ENCODE measurements at places on chromosomes 6 and 20.

DNA sequence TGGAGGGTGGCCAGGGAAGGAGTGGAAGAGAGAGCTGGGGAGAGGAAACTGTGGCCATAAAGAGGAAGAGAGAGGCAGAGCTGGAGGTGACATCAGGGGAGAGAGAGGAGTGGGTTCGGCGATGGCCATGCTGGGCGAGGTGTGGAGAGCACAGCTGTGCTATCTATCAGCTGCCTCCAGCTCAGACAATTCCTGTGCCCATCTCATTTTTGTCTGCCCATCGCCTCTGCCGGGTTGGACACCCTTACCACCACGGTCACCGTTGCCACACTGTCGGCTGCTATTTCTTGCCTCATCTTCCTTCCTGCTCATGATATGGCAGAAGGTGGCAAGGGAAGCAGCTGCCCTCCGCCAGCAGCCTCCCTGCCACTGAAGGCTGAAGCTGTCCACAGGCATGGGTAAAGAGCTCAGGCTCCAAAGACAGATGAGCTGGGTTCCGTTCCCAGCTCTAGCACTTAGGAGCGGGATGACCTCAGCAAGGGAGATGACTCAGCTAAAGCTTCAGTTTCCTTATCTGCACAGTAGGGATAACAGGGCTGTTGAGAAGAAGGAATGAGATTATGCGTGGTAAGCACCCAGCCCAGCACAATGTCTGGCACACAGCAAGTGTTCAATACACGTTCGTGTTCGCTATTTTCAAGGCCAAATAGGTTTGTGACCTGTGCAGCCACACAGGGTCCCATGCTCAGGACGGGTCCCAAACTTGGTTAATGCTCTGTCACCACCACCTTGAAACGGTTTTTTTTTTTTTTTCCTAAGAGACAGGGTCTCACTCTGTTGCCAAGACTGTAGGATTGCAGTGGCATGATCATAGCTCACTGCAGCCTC is 21.9 kb upstream of the TAF8 start:
- no peak overlapping the region for H3K4me3 ChIP-seq
- no peak overlapping the region for H3K27ac ChIP-seq
- no peaks in the 10 kb centered on the region for H3K36me3 ChIP-seq
- H3K27me3 ChIP-seq: no peaks in the 10 kb centered on the region
- H3K4me1 ChIP-seq: no peaks in the 10 kb centered on the region

- no peak for DNase-seq
- H3K4me3 ChIP-seq: no peak overlapping the region
- H3K27ac ChIP-seq: no peak overlapping the region
- H3K36me3 ChIP-seq: no peaks in the 10 kb centered on the region
- no peaks in the 10 kb centered on the region for H3K27me3 ChIP-seq
- no peaks in the 10 kb centered on the region for H3K4me1 ChIP-seq
These were observed 240.7 kb upstream of the POU3F2 start for GRCh38 chr6:98593676-98594075.

DNA sequence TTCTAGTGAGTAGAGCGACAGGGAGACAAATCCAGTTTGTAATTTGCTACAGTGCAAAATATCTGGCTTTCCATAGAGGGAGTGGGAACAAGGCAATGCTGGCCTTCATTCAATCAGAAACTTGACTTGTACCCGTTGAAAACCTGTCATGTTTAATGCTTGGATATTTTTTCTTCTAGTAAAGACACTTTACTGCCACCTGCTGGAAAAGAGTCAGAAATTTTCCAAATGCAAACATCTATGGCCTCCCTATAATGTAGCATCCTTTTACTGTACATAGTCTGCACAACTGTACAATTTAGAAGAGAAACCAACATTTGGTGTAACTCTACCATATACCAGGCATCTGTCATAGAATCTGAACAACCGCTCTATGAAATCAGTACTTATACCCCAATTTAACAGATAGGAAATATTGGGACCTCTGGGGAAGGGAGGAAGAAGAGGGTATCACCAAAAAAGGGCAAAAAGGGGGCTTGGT is 16.7 kb upstream of the TBC1D20 start:
- H3K4me3 ChIP-seq: no peak overlapping the region
- peaks cover 36% of the 10 kb centered on the region for H3K36me3 ChIP-seq
- H3K27me3 ChIP-seq: no peaks in the 10 kb centered on the region
- H3K27ac ChIP-seq: peak overlapping the region; percentile 48

DNA sequence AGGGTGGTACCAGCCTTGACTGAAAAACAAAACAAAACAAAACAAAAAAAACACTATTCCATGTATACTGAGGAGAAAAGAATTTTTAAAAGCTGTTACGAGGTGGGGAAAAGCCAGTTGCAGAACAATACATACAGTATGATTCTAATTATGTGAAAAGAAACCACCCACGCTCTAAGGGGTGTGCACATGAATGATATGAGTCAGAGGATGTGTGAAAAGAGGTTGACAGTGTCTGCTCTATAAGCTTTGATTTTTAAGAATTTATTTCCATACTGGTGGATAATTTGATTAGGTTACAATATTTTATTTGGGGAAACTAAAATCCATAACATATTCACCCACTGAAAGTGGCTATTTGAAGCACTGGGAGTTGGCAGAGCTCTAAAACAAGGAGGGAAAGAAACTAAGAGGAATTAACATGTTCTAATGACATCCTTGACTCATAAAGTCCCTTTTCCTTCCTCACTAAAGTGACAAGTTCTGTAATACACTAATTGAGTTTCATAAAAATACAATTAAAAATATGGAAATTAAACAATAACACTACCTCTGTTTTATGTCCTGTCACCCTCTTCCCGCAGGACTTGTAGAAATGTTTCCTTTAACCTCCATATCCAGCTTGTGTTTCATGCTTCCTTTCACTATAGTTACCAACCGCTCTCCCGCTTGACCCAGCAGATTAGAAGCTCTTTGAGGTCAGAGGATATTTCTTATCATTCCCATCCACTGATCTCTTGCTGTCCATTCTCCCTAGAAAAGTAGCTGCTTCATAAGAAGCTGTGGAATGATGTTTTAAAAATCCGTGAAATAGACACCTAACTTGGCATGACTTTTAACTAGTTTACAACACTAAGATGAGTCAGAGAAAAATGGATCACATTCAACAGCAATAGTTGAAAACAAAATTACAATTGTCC is 118.6 kb upstream of the CCDC28A start:
- no peaks in the 10 kb centered on the region for H3K27me3 ChIP-seq
- peak; percentile 91 for DNase-seq
- peak overlapping the region; percentile 60 for H3K4me3 ChIP-seq
- H3K27ac ChIP-seq: peak overlapping the region; percentile 31
- peaks cover 20% of the 10 kb centered on the region for H3K4me1 ChIP-seq

DNA sequence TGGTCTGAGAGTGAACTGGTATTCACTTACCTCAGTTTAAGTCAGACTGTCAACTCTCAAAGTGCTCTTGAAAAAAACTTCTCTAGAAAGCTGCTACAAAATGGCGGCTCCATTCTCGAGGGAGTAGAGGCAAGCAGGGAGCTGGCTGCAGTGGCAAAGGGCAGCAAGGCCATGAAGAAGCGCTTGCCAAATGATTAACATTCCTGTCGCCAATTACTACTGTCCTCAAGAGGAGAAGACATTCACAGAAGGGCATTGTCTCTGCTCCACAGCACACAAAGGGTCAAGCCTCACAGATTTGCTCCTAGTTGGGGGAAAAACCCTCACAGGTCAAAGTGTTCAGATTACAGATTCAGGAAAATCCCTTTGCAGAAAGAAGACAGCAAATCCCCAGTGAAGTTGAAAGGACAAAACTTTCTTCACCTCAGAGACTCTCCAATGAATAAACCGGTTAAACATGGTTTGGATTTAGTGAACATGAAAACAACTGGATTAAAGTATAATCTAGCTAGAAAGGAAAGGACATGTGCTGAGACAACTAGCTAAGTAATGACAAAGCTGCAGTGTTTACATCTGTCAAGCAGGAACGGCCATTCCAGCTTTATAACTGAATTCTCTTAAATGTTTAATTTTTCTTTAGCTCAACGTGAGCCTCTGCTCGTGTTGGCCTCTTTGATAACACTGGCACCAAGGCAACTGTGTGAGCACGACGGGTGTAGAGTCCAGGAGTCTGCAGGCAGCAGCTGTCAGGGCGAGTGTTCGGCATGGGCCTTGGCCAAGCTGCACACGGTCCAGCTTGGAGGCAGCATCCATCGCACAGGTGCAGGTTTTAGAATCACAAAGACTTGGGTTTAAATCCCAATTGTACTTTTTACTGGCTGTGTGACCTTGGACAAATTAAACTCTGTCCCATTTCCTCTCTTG is 37.6 kb downstream of the NR2E1 start:
- H3K27me3 ChIP-seq: no peaks in the 10 kb centered on the region
- no peak for DNase-seq
- H3K4me3 ChIP-seq: no peak overlapping the region
- H3K4me1 ChIP-seq: no peaks in the 10 kb centered on the region

- no peaks in the 10 kb centered on the region for H3K4me1 ChIP-seq
- no peaks in the 10 kb centered on the region for H3K27me3 ChIP-seq
- no peak overlapping the region for H3K4me3 ChIP-seq
- H3K36me3 ChIP-seq: no peaks in the 10 kb centered on the region
These were observed 7.4 kb upstream of the PLCB1 start for GRCh38 chr20:8124639-8125038.

GRCh38 chr6:73832313-73832712 is 136.3 kb downstream of the CD109 start:
- peak; percentile 27 for DNase-seq
- no peaks in the 10 kb centered on the region for H3K27me3 ChIP-seq
- H3K27ac ChIP-seq: no peak overlapping the region
- no peaks in the 10 kb centered on the region for H3K36me3 ChIP-seq
- no peaks in the 10 kb centered on the region for H3K4me1 ChIP-seq

- H3K4me3 ChIP-seq: no peak overlapping the region
- no peaks in the 10 kb centered on the region for H3K36me3 ChIP-seq
- no peaks in the 10 kb centered on the region for H3K4me1 ChIP-seq
- no peak overlapping the region for H3K27ac ChIP-seq
- no peak for DNase-seq
- no peaks in the 10 kb centered on the region for H3K27me3 ChIP-seq
These were observed 235.6 kb upstream of the MOCS1 start for GRCh38 chr6:40169878-40170277.

DNA sequence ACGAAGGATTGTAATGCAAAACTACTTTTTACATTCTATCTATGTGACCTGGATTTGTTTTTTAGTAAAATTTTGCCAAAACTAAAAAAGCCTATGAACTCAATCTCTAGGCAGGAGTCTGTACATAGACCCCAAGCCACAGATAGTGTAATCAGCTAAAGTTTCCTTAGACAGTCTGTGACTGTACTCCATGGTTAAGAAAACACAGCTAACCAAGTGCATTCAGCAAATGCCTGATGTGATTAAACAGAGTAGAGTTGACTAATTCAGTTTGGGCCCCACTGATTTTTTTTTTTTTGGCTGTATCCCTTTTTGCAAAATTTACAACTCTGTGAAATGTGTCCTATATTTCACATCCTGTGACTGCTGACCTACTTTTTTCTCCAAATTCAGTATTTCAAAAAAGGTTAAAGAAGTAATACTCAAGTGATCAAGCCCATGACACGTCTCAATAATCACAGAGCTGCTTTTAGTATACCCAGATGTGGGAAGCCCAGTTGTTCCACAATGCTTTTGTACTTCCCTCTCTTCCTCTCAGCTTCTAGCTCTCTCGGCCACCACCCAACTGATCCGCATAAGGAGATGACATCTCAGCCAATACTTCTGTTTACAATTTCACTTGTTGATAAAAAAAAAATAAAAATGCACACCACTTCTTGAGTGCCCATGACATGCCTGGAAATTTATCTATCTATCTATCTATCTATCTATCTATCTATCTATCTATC is 108.8 kb upstream of the TBX18 start:
- H3K4me1 ChIP-seq: no peaks in the 10 kb centered on the region
- peak; percentile 8 for DNase-seq
- H3K4me3 ChIP-seq: no peak overlapping the region

- H3K27me3 ChIP-seq: no peaks in the 10 kb centered on the region
- peak overlapping the region; percentile 75 for H3K4me3 ChIP-seq
- peak; percentile 66 for DNase-seq
- no peaks in the 10 kb centered on the region for H3K36me3 ChIP-seq
- no peak overlapping the region for H3K27ac ChIP-seq
- H3K4me1 ChIP-seq: 0 out of 2 replicates have a peak, but pooled peaks cover 3% of the 10 kb centered on the region
These were observed 10.7 kb downstream of the DLL1 start for GRCh38 chr6:170279977-170280688.
